ENCODE measurements at places on chromosomes 5 and 9.
A peak's percentile ranks its signal among the peaks of the same experiment; 100 is the strongest.

- no peak for DNase-seq
Measured at GRCh38 chr5:147479949-147480348, 29.9 kb downstream of the DPYSL3 start.

- peak; percentile 15 for DNase-seq
Measured at GRCh38 chr9:120974921-120975320, 48.3 kb upstream of the TRAF1 start.

GRCh38 chr5:157578079-157578780, 2.7 kb upstream of the ADAM19 start:
- DNase-seq: no peak

- DNase-seq: no peak
Measured at GRCh38 chr5:177310757-177311391, 824 bp downstream of the MXD3 start.

- no peak for DNase-seq
Measured at GRCh38 chr5:170483701-170484458, 19.9 kb upstream of the KCNIP1 start.

DNA sequence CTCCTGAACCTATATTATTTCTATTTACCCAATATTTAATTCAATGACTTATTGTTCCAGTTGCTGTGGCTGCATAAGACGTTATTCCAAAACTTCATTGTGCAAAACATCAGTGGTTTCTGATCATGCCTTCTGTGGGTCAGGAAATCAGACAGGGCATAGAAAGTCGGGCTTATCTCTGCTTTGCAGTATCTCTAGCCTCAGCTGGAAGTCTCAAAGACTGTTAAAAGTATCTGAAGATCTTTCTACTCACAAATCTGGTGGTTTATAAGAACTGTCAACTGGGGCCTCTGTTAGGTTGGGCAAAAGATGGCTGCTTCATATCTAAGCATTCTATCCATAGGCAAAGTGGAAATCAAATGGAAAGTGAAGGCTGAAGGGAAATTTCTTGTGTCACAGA, 687.7 kb upstream of the ARRDC3 start:
- DNase-seq: no peak

- peak; percentile 84 for DNase-seq
Measured at GRCh38 chr5:151164687-151165392, 7.3 kb upstream of the ANXA6 start.

DNA sequence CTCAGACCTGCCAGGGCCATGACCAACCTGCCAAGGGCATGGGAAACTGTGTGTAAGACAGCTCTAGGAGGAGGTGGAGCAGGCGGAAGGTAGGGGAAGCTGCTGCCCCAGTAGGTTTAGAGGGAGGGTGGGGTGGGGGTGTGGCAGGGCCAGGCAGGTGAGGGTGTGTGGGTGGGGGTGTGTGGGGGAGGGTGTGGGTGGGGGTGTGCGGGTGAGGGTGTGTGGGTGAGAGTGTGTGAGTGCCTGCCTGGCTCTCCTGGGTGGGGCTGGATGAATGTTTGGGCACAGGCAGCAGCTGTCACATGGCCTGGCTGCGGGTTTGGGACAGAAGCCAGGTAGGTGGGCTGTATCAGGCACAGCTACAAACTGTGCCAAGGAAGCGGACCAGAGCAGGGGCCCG, 8.8 kb upstream of the N4BP3 start:
- no peak for DNase-seq
